ENCODE measurements at places on chromosomes 3 and 15.

- DNase-seq = no peak
These were observed 2.5 kb downstream of the TWF2 start for GRCh38 chr3:52236424-52236886.

DNA sequence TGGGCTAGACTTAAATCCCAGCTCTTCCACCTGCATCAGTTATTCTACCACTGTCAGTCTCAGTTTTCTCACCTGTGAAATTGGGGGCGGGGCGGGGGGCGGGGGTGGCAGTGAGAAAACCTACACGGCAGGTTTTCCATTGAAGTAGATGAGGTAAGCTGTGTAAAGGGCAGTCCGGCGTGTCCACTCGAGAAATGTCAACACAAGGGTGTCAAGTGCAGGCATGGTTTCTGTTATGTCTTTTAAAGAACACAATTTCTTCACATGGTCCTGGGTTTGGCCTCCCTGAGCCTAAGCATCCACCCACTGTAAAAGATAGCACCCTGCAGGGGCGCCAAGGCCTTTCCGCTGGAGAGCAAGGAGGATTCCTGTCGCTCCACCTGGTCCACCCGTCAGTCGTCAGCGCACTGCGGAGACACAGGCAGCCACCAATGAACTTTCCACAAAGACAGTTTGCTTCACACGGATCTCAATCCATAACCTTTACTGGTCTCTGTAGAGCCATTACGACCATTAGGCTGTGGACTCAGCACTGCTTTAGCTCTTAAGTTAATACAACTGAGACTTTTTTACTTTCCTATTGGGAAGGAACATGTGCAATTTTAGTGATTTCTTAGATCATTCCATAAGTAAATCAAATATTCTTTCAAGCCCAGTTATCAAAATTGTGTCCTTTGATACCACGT, 99.5 kb upstream of the FOXB1 start:
- DNase-seq = no peak

GRCh38 chr3:43290956-43291355, 4.6 kb downstream of the SNRK start:
- peak; percentile 51 for DNase-seq

DNA sequence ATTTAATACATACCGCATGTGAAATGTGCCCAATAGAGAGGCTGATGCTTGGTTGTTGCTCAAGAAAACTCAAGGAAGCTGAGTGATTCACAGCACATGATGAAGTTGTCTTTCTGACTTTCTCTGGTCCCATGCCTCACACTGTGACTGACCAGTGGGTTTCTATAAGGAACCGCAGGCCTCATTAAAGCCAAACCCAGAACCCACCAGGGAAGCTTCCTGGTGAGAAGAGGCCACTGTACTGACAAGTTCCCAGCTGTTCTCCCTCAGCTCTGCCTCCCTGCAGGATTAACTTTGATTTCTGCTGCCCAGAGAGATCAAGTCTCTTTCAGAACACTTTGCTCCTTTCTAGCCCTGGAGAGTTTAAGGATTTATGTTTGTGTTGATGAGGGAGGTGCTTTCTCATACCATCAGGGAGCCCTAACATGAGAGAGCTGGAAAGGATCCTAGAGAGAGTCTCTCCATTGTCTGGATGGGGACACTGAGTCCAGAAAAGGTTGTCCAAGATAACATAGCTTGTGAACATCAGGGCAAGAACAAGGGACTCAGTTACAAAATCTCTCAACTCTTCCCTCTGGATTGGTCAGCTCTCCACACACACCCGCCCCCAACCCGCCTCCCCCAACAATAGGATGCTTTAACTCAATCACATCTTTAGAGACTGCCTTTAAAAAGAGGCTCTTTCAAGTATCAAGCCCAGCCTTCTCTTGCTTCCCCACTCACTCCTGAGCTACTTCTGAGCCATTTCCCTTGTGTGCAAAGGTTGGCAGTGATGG, 303.2 kb upstream of the TLE3 start:
- no peak for DNase-seq

- no peak for DNase-seq
These were observed 3.7 kb upstream of the GRM2 start for GRCh38 chr3:51703068-51703760.

DNA sequence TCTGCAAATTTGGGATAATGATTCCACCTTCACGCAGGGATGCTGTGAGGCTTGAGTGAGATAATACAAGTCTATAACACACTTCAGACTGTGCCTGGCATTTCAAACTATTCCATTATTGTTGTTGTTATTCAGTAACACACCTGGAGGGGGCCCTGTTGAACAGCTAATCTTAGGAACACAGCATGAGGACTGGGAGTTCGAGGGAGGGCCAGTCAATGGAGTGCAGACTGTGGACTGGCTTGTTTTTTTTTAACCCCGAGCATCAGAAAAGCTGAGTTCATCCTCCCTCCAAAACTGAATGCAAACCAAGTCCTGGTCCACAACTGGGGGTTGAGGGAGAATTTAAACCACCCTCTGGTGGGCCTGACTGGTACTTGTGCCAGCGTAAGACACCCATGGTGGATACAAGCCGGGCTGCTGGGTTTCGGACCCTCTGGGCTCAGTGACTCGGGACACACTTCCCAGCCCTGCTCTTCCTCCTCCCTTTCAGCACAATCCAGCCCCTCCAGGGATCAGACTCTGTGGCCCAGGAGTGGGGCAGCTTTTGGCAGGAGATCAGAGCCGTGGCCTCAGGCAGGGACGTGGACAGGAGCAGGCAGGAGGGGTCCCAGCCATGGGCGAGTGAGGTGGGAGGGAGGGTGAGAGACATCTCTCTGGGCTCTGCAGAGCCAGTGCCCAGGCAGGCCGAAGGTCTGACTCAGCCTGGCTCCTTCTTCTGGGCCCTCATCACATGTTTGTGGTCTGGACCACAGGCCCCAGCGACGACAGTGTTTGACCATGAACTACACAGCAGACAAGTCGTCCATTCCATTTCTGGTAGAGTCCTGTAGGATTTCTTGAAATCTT, 36.3 kb upstream of the MEX3B start:
- peak; percentile 94 for DNase-seq

DNA sequence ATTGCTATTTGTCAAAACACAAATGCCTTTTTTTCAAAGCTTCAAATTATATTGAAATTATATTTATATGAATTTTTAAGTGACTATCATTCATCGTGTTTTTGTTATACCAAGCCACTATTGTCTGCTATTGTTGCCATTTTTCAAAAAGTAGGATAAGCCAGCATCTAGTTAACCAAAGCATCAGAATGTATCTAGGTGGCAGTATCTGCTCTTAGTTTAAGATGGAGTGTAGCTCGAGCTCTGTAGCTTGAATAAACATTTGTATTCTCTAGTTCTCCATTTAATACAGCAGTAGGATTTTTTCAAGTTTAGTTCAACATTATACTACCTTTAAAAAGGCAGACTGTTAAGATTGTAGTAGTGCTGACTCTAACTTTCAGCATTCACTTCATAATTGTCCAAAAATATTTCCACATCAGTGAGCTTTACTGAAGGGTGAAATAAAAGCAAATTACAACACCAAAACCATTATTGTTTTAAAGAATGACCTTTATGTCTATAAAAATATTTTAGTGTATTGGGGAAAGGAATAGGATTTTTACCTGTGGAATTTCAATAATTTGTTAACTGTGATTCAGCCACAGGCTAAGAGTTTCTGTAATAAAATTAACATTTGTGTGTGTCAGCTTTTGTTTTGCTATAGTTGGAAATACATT, 19.6 kb upstream of the C15orf61 start:
- peak; percentile 47 for DNase-seq

GRCh38 chr15:74384881-74385643, 17.6 kb upstream of the CYP11A1 start:
- peak; percentile 36 for DNase-seq

- peak; percentile 93 for DNase-seq
These were observed at the start of gene PRICKLE2 for GRCh38 chr3:64224826-64225610. TSS of gene PRICKLE2 (minus strand) at chr3:64225466. CDS start at chr3:64198927, 26,539 bp downstream.

- DNase-seq = peak; percentile 71
These were observed 27.1 kb upstream of the C3orf49 start for GRCh38 chr3:63791974-63792373.

- no peak for DNase-seq
These were observed 51.5 kb upstream of the UBE2E1 start for GRCh38 chr3:23754215-23754614.

Measured in iris pigment epithelial cell (primary cell).